ENCODE measurements at places on chromosomes 7 and 10.
A peak's percentile ranks its signal among the peaks of the same experiment; 100 is the strongest.

- no peak for DNase-seq
Observed at GRCh38 chr10:101686133-101686925, 8.6 kb downstream of the FBXW4 start.

DNA sequence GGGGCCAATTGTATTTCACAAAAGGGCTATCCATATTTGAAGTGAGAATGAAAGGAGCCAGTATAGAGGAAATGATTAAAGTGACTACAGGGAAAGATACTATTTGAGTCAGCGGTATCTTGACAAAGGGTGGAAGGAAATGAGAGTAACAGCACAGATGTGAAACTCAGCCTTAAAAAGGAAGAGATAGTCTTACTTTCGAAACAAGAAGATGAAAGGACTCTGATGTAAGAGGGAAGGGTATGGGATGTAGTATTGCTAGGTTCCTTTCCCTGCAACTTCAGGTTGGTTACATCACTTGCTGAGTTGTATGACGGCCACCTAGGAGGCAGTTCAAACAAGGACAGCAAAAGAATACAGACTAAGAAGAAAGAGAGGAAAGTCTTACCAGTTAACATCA is 13.7 kb downstream of the CISD1 start:
- DNase-seq, result peak; percentile 87

- DNase-seq, result no peak
Observed at GRCh38 chr7:13907831-13908230, 81.6 kb downstream of the ETV1 start.

DNA sequence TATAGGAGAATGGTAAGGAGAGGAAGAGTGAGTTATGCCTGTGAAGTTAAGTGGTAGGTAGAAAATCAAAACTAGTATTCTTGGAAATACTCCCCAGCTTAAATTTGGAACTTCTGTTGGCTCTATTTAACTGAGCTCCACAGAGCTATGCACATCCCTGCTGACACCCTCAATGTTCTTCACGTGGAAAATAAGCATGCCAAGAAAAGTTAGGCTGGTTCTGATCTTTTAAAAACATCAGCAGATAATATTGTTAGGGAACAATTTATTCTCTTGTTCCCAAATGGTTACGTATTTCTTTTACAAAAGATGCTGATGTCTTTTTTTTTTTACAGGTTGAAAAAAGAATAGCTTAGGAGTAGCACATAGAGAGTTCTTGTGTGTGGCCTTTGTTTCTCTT is 111.3 kb downstream of the MKLN1 start:
- no peak for DNase-seq

GRCh38 chr7:46725838-46726237 is 804.8 kb upstream of the IGFBP3 start:
- no peak for DNase-seq

GRCh38 chr10:118672766-118673715 is 77.6 kb upstream of the PRLHR start:
- no peak for DNase-seq

DNA sequence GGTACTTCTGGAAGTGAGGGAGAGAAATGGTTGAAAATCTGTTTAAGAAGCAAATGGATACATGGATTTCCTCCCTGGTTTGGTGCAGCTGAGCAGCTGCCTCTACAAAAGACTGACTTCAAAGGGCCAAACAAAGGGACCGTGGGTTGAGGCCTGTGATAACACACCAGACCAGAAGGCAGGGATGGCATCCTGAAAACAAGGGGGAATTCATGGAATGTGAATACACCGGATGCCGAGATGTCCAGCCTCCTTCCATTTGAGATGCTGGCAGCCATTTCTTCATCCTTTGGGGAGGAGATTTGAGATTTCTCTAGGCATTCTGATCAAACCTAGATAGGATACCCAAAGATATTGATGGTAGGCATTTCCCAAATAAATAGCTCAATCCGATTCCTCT is 36.9 kb downstream of the TAF3 start:
- DNase-seq, result no peak

GRCh38 chr7:41760293-41760692 is 57.4 kb upstream of the INHBA start:
- DNase-seq, result no peak

- no peak for DNase-seq
Observed at GRCh38 chr7:70577078-70577477, 554.9 kb upstream of the GALNT17 start.

Measured in kidney capillary endothelial cell (primary cell).